ENCODE measurements at places on chromosomes 11 and 22.

GRCh38 chr11:8838248-8838647 is 72.7 kb upstream of the AKIP1 start:
- DNase-seq, result no peak

- DNase-seq, result no peak
Measured at GRCh38 chr22:48372390-48372789, 1455.3 kb downstream of the BRD1 start.

DNA sequence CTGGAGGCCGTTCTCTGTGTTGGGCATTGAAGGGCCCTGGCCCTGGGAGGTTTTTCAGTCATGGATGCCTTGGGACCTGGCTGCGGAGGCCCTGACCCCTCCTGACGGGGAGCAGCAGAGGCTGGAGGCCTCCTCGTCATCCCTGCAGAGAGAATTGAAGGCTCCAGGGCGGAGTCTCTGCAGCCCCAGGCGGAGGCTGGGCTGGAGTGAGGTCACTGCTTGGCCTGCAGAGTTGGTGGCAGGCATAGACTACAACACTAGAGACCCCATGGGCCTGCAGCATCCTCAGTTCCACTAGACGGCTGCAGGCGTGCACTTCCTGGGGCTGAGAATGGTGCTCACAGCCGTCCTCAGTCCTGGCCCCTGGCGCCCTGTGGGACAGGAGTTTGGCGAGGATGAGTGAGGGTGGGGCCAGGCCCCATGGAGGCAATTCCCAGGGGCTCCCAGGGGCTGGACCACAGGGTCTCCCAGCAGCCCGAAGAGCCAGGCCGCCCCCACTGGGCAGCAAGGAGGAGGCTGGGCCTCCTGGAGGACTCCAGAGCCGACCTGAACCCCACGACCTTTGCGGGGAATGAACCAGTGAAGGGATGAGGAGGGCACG is 1194.9 kb downstream of the BRD1 start:
- no peak for DNase-seq

- no peak for DNase-seq
Measured at GRCh38 chr11:60362241-60362640, 16.1 kb upstream of the MS4A7 start.

- no peak for DNase-seq
Measured at GRCh38 chr22:41215926-41216325, 10.8 kb downstream of the L3MBTL2 start.

DNA sequence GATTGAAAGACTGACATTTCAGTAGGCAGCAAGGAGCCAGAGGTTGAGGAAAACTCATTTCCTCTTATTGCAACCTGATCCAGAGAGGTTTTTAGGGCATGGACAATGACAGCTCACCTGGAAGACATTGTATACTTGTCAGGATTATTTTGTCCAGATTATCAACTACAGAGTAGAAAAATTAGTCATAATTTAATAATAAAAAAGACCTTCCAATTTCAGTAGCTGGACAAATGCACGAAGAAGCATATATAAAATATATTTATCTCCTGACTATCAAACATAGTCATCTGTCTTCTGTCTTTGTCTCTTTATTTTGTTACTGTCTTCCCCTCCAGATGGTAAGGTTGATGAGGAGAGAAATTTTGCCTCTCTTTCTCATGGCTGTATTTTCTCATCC is 330.6 kb upstream of the RAG2 start:
- no peak for DNase-seq

GRCh38 chr11:14021738-14022137 is 59.2 kb downstream of the SPON1 start:
- DNase-seq, result no peak
